ENCODE measurements at places on chromosomes 5 and 9. TPM values are rescaled to one million over a fixed set of nuclear protein-coding genes. Genes with fewer than 3 reads are reported as not detected.

GRCh38 chr9:134629586-134630392, 11.8 kb upstream of the COL5A1 start:
- DNase-seq, result peak; percentile 15

DNA sequence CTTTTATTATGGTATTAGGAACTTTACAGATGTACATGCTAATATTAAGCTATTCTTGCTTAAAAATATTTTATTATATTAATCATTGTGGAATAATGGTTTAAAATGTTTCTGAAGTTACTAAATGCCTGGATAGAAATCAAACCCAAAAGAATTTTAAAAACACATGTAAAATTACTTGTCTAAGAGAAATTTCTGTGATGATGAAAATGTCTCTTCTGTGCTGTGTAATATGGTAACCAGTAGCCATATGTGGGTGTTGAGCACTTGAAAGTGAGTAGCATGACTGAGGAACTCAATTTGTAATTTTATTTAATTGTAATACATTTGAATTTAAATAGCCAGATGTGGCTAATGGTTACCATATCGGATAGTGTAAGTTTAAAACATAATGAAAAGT, 66.7 kb upstream of the HSPB3 start:
- no peak for DNase-seq

- DNase-seq, result no peak
Observed at GRCh38 chr5:161284445-161284844, 262.1 kb downstream of the GABRB2 start.

GRCh38 chr9:129201289-129201688, 23.2 kb upstream of the IER5L start:
- no peak for DNase-seq

DNA sequence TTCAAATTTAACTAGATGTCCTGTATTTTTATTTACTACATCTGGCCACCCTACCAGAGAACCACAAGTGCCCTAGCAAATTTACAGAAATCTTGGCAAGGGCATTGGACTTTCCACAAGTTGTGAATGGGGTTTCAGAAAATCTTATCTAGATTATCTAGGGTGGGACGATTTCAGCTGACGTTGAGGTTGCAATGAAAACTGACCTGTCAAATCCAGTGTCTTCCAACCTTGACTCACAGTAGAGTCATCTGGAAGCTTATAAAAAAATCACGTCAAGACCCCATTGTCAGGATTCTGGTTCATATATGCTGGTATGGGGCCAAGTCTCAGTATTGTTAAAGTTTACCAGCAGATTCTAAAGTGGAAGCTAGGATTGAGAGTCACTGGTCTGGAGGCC, 109.6 kb upstream of the ACTBL2 start:
- DNase-seq, result no peak

DNA sequence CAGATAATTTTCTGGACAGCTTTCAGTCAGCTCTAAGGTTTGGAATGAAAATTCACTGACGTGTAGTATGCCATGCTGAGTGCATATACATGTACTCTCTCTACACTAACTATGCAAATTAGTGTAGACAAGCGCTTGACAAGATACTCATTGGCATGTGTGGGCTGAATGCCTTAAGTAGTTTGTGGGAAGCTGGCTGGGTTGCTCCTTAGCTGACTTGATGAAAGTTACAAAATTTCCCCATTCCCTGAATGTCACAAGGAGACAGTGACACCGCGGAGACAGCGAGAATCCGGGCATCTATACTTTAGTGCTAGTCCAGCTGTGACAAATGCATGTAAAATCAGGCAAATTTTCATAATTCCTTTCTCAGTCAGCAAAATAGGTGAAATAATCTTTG, 51.6 kb upstream of the C5orf46 start:
- no peak for DNase-seq

DNA sequence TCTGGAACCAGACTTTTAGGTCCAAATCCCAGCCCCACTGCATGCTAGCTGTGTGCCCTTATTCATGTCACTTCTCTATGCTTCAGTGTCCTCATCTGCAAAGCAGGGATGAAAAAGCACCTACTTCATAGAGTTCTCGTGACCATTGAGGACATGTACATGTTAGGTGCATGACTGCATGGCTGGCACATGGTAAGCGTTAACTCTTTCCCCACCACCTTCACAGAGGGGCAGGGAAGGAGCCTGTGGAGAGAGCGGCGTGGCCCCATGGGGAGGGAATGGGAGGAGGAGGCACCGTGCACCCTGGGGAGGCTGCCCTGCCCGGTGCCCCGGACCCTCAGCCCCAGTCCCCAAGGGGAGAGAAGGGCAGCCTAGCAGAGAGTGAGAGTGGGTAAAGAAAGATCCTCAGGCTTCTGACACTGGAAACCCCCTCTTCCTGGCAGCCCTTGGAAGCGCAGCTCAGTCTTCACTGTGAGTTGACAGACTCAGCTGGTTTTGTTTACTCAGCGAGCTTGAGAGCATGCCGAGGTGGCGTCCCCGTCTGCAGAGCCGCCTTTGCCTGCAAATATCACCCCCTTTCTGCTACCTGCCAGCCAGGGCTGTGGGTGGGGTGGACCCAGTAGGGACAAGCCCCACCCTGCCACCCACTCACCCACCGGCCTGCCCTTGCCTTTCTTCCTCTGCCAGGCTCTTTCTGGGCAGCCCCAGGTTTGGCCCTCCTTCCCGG, 10.6 kb upstream of the ANGPTL2 start:
- DNase-seq, result no peak

- DNase-seq, result no peak
Observed at GRCh38 chr5:38710627-38711026, 135.2 kb upstream of the OSMR start.

- DNase-seq, result no peak
Observed at GRCh38 chr5:175557778-175558177, 79.4 kb downstream of the SFXN1 start.

DNA sequence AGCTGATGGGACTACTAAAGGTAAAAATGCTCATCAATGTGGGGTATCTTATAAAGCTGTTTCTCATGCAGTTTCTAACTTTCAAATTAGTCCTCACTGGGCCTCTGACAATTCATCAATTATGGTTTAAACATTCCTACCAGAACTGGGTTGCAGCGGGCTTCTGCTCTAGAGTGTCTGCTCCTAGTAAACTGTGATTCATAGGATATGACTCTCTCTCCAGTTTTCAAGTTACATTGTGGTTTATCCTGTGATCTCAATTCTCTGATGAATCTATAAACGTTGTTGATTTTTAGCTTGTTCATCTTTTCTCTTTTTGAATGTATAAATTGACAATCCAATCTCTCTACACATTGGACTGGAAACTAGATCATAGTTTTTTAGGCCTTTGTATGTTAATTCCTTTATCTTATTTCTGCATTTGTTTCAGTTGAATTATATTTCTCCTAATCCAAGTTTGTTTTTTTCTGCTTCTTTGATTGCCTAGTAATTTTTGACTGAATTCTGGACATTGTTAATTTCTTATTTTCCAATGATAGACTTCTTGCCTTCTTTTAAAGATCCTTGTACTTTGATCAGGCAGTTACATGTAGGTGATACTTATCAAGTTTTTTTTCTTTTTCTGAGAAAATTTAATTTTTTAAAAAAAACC, 822.6 kb downstream of the TLE1 start:
- DNase-seq, result no peak

- DNase-seq, result peak; percentile 76
Observed at GRCh38 chr5:172832383-172833315, 1.4 kb upstream of the ERGIC1 start.

GRCh38 chr5:181233801-181234454, 9.8 kb downstream of the RACK1 start:
- no peak for DNase-seq

- DNase-seq, result no peak
Observed at GRCh38 chr5:71862087-71862486, 143.0 kb downstream of the CARTPT start.

DNA sequence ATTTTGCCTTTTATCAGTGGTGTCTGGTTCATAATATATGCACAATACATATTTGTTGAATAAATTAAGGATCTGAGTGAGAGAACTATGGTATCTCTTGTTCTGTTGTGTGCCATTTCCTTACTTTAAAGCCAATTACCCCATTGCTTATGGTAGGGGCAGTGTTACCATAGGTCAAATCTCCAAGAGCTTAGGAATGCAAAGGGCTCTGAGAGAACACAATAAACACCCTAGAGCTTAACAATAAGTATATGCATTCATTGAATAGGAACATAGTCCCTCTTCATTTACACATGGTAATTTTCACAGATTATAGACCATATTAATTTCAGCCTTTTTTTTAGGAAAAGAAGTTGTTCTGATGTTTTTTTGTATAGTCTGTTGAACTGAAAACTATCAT, 112.2 kb downstream of the MCTP1 start:
- no peak for DNase-seq

DNA sequence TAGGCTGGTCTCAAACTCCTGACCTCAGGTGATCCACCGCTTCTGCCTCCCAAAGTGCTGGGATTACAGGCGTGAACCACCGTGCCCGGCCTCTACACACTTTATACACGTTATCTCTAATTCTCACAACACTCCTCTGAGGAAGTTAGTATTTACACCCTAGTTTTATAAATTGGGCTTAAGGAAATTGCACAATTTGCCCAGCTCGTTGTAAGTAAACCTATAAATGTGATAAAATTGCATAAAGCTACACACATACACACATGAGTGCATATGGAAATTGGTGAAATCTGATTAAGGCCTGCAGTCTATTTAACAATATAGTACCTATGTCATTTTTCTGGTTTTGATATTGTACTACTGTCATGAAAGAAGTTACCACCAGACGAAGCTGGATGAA, 4.4 kb upstream of the SLC4A9 start:
- DNase-seq, result no peak

DNA sequence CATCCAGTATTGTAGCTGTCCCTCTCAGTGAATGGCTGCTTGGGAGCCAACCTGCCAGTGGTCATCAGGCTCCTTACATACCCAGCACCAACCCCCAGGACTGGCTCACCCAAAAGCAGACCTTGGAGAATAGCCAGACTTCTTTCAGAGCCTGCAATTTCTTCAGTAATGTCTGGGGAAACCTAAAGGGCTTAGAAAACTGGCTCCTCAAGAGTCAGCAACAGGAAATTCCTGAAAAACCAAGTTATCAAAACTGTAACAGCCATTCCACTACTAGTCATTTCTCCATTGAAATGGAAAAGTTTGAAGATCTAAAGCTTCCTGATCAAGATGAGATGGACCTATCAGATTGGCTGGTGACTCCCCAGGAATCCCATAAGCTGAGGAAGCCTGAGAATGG, 12.3 kb upstream of the STING1 start:
- no peak for DNase-seq

DNA sequence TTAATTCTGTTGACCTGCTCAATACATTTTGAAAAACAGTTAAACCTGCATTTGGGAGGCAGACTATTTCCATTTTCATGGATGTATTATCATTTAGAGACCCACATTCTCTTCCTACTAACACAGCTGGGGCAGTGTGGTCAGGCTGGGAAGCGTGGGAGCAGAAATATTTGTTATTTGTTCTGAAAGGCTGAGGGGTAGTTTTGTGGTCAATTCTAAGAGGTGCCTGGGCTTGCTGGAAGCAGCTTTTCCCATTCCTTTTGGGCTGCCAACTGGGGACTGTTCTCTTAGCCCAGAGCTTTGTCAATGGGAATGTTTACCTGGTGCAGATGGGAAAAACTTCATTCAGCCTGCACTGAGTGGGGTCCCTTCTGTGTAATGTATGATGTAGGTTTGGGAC, 171.4 kb upstream of the DAP start:
- DNase-seq, result no peak

GRCh38 chr5:52799358-52799982, 11.8 kb downstream of the ITGA1 start:
- DNase-seq, result peak; percentile 66

DNA sequence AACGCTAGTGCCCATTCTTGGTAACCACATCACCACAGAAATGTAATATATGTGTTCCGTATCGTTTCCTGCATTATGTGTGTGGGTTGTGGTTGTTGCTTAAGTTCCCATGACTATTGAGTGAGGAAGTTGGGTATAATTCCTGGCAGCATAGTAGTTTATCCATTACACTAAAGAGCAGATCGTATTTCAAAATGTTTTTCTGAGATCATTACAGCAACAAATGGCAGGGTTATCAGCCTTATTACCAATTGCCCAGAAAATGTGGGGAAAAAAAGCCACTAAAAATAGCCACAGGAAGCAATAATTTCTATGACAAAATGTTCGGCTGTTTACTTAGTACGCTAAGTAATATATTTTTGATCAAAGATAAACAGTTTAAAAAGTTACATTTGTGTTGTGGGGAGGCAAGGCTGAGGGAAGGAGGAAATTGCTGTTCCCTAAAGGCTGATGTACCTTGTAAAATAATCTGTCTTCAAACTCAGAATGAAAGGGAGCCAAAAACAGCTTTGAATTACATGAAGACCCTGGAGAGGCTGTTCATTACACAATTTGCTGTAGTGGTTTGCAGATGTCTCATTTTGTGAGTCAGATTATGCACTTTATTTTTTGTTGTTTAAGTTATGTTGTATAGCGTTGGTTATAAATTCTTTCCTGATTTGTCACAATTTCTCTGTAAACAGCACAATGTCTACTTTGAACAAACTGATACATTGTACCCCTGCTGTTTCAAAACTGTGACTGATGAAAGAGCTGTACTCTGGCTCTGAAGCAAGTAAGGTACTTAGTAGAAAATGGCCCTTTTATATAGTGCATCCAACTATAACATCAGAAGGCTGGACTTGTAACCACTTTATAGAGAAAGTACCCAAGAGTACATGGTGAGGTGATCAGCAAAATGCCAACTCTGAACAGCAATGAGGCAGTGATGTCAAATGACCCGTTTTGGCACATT, 1028.5 kb downstream of the NR2F1-AS1 start:
- DNase-seq, result no peak

DNA sequence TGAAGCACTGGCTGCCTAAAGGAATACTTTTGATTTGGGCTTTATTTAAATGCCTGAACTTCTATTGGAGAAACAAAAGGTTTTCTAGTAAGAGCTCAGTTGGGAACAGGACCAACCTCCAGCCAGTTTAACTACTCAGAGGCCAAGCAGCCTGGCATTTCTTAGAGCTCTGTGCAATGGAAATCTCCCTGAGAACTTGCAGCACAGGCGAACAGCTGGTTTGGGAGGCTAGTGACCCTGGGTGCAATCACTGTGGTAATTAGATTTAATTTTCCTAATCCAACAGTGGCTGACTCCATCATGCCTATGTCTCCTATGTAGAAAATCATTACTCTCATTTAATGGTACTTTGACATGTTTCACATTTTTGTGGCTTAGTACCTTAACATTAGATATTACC, 1.0 kb upstream of the CDH6 start:
- no peak for DNase-seq

- DNase-seq, result no peak
Observed at GRCh38 chr5:73183481-73183891, 10.5 kb downstream of the TMEM174 start.

- no peak for DNase-seq
Observed at GRCh38 chr9:33143241-33143661, 23.9 kb downstream of the B4GALT1 start.

The KIF20A gene
- polyA plus RNA-seq, result 1.8 TPM

The C5orf52 gene
- polyA plus RNA-seq, result not detected

The CDKN2B-AS1 gene
- polyA plus RNA-seq, result 0.74 TPM

The MARCHF11 gene
- 0.90 TPM for polyA plus RNA-seq

The ZNF883 gene
- polyA plus RNA-seq, result 1.8 TPM

The SLC27A6 gene
- 1.0 TPM for polyA plus RNA-seq

The SLC34A1 gene
- polyA plus RNA-seq, result not detected

The IFNA13 gene
- not detected for polyA plus RNA-seq

The ARHGEF39 gene
- polyA plus RNA-seq, result 4.0 TPM

The C9orf50 gene
- polyA plus RNA-seq, result 0.74 TPM

The BARX1 gene
- 0.32 TPM for polyA plus RNA-seq

The SLC25A2 gene
- 0.72 TPM for polyA plus RNA-seq

The CDHR2 gene
- polyA plus RNA-seq, result 0.08 TPM

The CFAP90 gene
- 1.3 TPM for polyA plus RNA-seq

The PCDHGB1 gene
- 0.88 TPM for polyA plus RNA-seq

The PIP5K1B gene
- 9.5 TPM for polyA plus RNA-seq

The ZNF483 gene
- 1.2 TPM for polyA plus RNA-seq

The FRMD3 gene
- polyA plus RNA-seq, result 4.5 TPM

Measured in adrenal gland (tissue), 19 donors.